Hippocampal formation (tissue), 2 donors: ENCODE measurements at places on chromosomes 12 and 14.

DNA sequence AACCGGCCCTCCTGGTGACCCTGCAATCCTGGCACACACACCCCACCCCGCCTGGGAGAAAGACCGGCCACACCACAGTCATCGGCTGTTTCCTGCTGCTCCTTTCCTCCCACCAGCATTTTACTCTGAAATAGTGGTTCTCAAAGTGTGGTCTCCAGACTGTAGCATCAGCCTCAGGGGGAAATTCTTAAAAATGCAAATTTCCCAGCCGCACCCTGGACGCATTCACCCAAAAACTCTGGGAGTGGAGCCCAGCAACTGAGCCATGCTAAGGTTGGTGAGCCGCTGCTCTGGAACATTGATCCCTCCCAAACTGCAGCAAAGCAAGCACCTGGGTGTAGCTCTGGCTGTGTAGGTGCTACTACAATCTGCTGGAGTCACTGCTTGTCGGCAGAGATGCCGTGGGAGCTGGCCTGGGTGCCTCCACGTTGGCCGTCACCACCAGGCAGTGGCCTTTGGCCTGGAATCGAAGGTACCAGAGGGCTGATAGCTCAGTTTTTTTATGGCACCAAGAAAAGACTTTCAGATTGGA, 38.4 kb upstream of the BCL2L14 start:
- no peak for DNase-seq

DNA sequence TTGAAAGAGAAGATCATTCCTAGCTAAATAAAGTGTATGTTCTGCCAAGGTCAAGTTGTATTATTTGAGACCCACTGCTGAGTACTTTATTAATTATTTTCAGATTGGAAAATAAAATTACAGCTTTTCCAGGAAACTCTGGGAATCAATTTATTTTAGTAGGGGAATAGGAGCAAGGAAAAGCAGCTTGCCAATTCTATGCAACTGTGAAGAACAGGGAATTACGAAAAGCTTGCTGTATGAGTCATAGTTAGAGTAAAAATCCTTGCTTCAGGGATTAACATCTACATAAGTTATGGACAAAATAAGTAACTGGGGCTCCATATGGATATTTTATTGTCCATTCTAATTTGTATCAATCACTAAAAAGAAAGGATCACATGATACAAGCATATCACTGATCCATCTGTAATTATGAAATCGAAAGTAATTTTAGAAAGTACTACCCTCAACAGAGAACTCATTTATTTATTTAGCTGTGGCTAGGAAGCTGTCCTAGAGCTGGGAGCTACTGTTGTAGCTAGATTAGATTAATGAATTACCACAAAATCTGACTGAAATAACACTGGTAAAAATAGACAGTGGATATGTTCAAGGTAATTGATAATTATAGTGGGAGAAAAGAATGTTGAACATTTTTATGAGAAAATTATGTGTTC, 303.5 kb upstream of the NPAS3 start:
- no peak for DNase-seq

DNA sequence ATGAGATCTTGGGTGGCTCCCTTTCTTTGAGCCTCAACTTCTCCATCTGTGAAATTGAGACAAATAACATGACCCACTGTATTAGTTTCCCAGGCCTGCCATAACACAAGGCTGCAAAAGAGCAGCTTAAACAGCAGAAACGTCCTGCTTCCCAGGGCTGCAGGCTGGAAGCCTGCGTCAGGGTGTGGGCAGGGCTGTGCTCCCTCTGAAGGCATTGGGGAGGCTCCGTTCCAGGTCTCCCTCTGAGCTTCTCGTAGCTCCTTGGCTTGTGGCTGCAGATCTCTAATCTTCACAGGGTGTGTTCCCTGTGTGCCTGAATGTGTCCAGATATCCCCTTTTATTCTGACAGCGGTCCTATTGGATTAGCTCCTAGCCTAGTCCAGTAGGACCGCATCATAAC, 147.1 kb downstream of the VRK1 start:
- no peak for DNase-seq

DNA sequence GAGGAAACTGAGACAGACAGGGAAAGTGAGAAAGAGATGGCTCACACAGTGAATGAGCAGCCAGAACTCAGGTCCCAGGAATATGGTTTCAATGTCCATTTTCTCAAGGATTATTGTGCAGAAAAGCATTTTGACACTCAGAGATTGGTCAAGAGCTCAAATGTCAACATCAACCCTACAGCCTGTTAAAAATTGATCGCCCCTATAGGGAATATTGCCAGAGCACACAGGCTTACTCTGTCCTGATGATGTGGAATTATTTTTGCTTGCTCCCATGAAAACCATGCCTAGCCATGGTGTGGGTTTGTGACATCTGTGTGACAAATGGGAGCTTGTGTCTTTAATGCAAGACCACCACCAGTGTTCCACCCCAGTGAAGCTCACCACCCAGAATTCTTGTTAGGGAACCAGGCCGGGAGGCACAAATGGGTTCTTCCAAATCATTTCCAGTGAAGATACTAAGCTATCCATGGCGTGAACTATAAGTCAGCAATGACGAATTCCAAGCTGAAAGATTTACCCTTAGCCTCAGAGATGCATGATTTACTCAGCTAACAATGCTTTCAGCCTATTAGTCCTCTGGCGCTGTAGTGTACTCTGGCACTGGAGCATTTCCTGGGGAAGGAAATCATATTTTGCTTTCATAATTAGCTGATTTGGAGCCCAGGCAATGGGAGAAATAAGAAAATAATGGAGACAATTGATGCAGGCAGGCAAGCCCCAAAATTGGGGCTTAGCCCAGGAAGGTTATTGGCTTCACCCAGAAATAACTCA, 1188.2 kb upstream of the TMEM132C start:
- DNase-seq, result no peak

DNA sequence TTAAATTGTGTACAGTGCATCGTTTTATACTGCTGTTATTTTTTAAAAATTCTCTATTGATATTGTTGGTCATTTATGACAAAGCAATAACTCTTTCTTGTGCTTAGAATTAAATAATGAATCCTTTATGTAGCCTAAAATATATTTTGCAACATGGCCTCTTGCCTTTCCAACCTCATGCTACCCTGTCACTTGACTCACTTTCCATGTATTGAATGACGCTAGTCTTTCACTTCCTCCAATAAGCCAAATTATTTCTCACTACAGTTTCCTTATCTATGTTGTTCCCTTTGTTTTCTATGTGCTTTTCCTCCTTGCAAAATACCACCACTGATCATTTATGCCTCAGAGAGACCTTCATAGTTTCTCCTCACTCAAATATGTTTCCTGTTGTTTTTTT, 16.3 kb upstream of the EPYC start:
- no peak for DNase-seq

GRCh38 chr12:4107436-4107878, 166.1 kb upstream of the CCND2 start:
- DNase-seq, result no peak
